Renal cortical epithelial cell (primary cell): ENCODE measurements at places on chromosomes 5 and 9. TPM values are rescaled to one million over a fixed set of nuclear protein-coding genes. Genes with fewer than 3 reads are reported as not detected.
A peak's percentile ranks its signal among the peaks of the same experiment; 100 is the strongest.

DNA sequence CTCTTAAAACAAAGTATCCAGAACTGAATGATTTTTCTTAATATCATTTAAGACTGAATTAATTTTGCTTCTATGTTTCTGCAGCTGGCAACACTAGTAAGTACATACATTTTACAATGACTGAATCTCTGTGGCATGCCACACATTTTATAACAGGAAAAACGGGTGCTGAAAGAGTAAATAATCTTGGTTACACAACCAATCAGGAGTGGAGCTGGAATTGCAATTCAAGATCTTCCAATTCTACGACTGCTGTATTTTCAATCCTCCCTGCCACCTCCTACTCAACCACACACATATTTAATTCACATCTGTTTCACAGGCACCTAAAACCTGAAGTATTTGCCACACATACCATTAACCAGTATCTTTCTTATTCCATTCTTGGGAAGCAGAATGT lies 52.7 kb upstream of the NR5A1 start:
- no peak for DNase-seq

GRCh38 chr5:5293029-5293428 lies 129.4 kb upstream of the ICE1 start:
- no peak for DNase-seq

- DNase-seq, result peak; percentile 3
These were observed 404.0 kb upstream of the GRIA1 start for GRCh38 chr5:153086486-153086885.

DNA sequence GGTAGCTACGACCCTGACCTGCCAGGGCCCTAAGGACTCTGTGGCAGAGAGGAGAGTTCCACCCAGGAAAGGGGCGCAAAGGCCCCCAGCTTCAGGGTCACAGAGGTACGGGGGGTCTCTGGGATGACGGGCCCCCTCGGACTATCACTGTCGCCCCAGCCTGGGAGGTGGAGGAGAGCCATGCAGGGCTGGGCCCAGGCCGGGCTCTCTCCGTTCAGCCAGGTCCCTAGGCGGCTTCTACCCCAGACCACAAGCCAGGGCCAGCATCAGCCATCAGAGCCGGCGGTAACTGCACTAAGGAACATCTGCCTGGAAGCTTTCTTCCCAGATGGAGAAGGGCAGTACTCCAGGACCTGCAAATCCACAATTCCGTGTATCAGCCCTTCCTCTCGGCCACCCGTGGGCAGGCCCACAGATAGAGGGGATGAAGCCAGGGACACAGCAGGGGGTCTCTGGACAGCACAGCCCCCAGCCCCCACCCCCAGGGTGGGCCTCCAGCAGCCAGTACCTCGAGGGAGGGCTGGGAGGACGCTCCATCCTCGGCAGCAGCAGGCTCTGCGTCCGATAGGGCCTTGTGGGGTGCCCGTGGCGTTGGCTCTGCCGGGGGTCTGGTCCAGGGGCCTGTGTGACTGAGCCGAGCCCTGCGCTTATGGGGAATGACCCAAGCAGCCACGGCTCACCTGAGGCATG lies 38.4 kb downstream of the NACC2 start:
- DNase-seq, result no peak

- no peak for DNase-seq
These were observed 53.9 kb upstream of the IL17B start for GRCh38 chr5:149432911-149433401.

DNA sequence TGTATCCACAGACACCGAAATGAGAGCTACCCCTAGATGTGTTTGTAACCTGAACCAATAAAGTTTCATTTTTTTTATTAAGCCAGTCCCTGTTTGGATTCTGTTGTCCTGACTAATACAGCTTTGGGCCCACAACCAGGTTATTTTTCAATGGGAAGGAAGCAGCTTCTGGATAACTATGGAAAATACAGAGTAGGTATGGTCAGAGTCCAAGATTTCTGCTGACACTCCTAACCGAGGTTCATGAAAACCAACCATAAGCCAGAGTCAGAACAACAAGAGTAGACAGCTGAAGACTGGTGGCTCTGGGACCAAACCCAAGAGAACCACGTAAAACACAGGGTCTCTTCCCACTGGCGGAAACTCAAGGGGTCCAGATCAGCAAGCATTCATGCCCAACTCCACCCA lies 10.8 kb downstream of the KLF9 start:
- DNase-seq, result peak; percentile 49

GRCh38 chr9:567128-567746 lies 274.3 kb upstream of the DMRT1 start:
- no peak for DNase-seq

DNA sequence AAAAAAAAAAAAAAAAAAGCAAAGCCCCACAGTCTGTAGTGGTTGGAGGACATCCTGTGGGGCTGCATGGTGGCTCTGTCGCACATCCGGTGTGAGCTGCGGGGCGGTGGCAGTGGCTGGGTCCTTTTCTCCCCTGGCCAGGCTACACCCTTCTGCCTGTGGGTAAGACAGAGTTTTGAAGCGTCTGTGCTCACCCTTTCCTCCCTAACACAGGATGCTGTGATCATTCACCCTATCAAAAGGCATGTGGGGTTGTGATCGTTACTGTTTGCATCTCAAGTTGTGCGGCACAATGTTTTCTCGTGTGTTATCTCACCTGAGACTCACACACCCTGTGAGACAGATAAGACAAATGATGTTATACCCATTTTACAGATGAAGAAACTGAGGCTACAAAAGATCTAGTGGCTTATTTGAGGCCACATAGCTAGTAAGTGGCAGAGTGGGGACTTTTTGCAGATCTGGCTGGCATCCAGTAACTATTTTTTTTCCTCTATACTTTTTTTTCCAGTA lies 17.5 kb downstream of the IRF1 start:
- no peak for DNase-seq

- no peak for DNase-seq
These were observed 20.2 kb upstream of the TNC start for GRCh38 chr9:115138151-115138550.

- no peak for DNase-seq
These were observed 316.3 kb upstream of the PANK3 start for GRCh38 chr5:168895295-168896071.

- peak; percentile 47 for DNase-seq
These were observed 1.3 kb downstream of the SDHA start for GRCh38 chr5:219460-219863.

GRCh38 chr5:170341545-170341944 lies 44.0 kb upstream of the LCP2 start:
- DNase-seq, result no peak

The SH3GL2 gene
- total RNA-seq, result 0.25 and 1.0 TPM in 2 replicates

The TRAF1 gene
- 3.4 and 16.0 TPM in 2 replicates for total RNA-seq

The RUFY1 gene
- total RNA-seq, result 41.3 and 85.2 TPM in 2 replicates

The LAMC3 gene
- 0.05 TPM in 1 of 2 replicates, not detected in the other for total RNA-seq

The RNF180 gene
- total RNA-seq, result 13.0 and 35.2 TPM in 2 replicates

The PCDHA9 gene
- total RNA-seq, result 0.99 TPM in 1 of 2 replicates, not detected in the other

The SPATA31D4 gene
- not detected in 2 replicates for total RNA-seq

The ZNF658 gene
- total RNA-seq, result 3.6 and 6.7 TPM in 2 replicates

The PLPP7 gene
- 8.0 and 9.9 TPM in 2 replicates for total RNA-seq

The SCGB3A2 gene
- not detected in 2 replicates for total RNA-seq
